Upper lobe of left lung (tissue), 6 donors: ENCODE measurements at places on chromosomes 1 and 21. TPM values are rescaled to one million over a fixed set of nuclear protein-coding genes. Genes with fewer than 3 reads are reported as not detected.
A peak's percentile ranks its signal among the peaks of the same experiment; 100 is the strongest.

DNA sequence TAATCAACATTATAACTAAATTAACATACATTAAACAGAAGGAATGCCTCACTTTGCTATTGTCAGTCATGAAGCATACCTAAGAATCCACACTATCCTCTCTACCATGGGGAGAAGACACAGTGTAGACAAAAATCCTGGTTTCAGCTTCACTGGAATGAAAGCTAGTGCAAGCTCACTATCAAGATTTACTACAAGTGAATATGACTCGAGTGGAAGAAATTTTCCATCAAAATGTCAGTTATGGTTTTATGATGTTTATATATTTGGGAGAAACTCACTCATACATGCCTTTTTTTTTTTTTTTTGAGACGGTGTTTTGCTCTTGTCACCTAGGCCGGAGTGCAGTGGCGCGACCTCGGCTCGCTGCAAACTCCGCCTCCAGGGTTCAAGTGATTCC lies 424.3 kb downstream of the KCNT2 start:
- DNase-seq = no peak

DNA sequence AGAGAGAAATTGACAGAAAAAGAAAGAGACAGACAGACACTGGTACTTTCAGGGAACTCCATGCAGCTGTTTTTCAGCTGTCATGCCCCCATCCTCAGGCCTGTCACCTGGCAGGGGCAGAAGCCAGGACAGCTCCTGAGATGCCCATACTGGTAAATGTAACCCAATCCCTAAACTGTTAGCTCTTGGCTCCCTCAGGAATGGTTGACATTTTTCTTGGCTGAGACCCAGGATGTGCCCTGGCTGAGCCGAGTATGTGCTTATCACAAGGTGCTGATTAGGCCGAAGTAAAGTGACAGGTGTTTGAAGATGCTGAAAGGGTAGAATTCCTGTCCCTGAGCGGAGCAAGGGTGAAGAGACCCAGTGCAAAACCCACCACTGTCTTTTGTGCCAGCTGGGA lies 50.7 kb downstream of the PGM1 start:
- no peak for DNase-seq

FAM131C gene
- not detected for total RNA-seq

GRCh38 chr1:85328713-85329397 lies 52.4 kb upstream of the BCL10 start:
- peak; percentile 34 for DNase-seq

DNA sequence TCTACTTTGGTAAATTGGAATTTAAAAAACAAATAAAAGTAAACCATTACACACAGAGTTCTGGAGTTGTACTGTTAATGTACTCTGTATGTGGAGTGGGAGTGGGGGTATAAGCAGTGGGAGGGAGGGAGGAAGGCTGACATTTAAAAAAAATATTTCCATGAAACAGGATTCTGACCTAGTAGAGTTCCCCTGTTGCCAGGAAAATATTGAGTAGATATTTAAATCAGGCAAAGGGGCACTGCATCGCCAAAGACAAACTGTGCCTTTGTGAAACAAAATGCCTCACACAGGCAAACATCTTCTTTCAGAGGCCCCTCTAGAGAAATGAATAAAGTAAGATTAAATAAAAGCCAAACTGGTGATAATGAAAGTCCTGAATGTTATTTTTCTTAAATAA lies 87.8 kb downstream of the ERG start:
- no peak for DNase-seq

MYOG gene
- total RNA-seq = not detected

DNA sequence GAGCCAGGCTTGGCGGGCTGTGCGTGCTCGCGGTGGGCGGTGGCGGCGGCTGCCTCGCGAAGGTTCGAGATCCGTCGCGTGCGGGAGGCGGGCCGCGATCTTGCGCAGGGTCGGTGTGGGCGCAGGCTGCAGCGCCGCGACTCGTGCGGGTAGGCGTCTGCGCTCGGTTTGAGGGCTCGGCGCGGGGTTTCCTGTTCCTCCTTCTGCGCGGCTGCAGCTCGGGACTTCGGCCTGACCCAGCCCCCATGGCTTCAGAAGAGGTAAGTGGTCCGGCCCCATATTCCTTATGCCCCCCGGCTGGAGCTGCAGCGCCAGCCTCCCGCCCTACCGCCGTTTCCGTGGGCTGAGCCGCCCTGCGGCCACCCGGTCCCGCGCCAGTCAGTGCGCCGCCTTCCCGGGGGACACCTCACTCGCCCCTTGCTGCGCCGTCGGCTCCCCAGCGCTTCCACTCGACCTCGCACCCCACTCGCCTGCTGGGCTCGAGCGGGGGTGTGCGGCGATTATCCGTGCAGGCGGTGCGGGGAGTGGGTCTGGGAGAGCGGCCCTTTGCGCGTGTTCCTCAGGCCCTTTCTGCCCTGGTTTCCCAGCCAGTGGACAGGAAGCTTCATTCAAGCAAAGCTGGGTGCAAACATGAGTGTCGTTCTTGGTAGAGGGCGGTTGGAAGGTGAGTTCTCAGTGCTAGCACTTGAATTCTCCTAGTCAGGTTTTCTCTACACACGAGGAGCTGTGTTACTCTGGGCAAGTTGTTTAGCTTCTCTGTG lies at the start of gene CACYBP:
Gene CACYBP, plus strand, starts transcription at position 12 of the 761 bp plus-strand sequence. Its CDS starts 234 bp downstream, at position 246.
- DNase-seq = peak; percentile 37

GRCh38 chr1:207241164-207241934 lies 80.1 kb upstream of the CD55 start:
- peak; percentile 56 for DNase-seq

CLCA4 gene
- total RNA-seq = not detected

GRCh38 chr1:180267211-180267561 lies 37.1 kb downstream of the LHX4 start:
- DNase-seq = no peak

PRAMEF26 gene
- total RNA-seq = not detected

MTMR11 gene
- 8.4 TPM for total RNA-seq

CYP4A11 gene
- not detected for total RNA-seq

OR10Z1 gene
- total RNA-seq = not detected

GRCh38 chr1:13528320-13528719 lies 14.5 kb upstream of the LRRC38 start:
- no peak for DNase-seq

MMEL1 gene
- total RNA-seq = 5.5 TPM

SFPQ gene
- 324 TPM for total RNA-seq

- no peak for DNase-seq
These were observed 215.8 kb downstream of the COL24A1 start for GRCh38 chr1:85940656-85941306.

TSTD1 gene
- 112 TPM for total RNA-seq

ANGPTL1 gene
- total RNA-seq = 8.4 TPM

DNA sequence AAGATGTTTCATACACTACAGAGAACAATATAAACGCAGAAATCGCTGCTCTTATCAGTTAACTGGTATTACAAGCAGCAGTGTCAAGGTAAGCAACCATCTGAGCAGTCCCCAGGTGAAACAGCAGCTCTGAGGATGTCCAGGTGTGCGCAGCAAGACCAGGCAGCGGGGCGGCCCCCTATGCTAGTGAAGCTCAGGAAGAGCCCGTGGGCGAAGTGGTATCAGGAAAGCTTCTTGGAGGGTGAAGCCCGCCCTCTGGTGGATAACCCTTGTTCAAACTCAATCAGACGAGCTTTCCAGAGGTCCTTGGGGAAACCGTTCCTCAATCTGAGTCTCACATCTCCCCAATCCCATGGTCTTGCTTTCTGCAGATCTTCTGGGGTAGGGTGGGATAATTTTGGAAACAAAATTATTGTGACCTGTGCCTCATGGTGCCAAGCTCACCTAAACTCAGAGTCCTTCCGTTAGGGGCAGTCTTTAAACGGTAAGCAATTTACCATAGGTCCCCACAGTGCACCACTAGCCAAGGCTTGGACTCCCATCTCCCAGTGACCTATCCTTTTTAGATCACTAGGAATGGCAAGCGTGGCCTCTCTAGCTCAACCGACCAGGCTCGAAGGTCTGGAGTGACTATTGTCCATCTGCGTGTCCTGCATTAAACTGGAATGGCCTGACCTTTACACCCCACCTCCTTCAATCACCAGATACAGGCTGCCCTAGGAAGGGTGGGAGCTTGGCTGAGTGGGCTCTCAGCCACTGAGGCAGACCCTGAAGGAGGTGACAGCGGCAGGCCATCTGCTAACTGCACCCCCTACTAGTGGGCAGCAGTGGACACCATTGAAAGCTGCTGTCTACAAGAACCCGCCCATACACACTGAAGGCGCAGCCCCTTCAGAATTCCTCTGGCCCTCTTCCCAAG lies 13.6 kb upstream of the FAM110D start:
- DNase-seq = peak; percentile 90

- DNase-seq = no peak
These were observed 34.7 kb downstream of the ST3GAL3 start for GRCh38 chr1:43742026-43742425.

GRCh38 chr1:150992626-150993025 lies 10.5 kb downstream of the ANXA9 start:
- no peak for DNase-seq

GRCh38 chr1:19858893-19859292 lies 23.3 kb upstream of the OTUD3 start:
- DNase-seq = no peak

OR2T29 gene
- total RNA-seq = not detected

DNA sequence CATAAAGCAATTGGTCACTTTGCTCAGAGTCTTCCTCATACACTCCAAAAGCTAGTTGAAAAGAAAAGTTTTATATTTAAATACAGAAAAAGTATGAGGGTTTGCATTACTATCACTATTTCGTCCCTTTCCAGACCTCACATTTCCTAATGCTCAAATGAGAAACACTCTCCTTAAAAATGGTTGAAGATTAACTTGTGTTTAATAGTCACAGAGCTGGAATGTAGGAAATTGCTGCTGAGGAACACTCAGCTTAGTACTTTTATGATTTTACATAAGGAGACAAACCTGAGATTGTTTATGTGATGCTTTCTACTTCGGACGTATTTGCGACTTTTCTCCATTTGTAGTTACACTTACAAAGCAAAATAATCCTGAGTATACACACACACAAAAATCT lies 39.8 kb downstream of the MYSM1 start:
- DNase-seq = no peak

RAB25 gene
- 87.3 TPM for total RNA-seq

DNA sequence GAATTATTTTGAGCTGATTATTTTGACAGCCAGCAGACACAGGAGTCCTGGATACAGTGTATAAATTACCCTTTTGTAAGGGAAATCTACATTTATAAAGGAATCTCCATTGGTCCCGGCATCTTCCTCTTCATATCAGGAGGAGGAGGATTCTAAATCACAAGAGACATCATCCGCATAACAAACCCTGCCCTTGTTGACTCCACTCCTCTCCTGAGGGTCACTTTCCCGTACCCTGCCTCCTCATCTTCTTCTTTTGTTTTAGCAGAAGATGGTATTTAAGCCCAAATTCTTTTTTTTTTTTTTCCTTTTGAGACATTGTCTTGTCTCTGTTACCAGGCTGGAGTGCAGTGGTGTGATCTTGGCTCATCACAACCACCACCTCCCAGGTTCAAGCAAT lies 14.6 kb upstream of the PKNOX1 start:
- DNase-seq = no peak

GRCh38 chr1:213693864-213694263 lies 293.9 kb upstream of the PROX1 start:
- no peak for DNase-seq

DNA sequence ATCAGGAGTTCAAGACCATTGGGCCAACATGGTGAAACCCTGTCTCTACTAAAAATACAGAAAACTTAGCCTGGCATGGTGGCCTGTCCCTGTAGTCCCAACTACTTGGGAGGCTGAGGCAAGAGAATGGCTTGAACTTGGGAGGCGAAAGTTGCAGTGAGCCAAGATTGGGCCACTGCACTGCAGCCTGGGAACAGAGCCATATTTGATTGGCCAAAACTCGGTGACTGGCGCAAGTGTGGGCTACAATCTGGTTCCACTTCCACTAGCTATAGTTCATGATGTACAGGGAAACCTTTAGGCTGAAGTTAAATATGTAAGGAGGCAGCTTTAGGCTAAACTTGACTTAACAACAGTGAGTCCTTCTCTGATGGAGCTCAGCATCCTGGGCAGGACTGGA lies 20.2 kb downstream of the SLC30A10 start:
- DNase-seq = no peak

GRCh38 chr1:110700767-110701166 lies 26.0 kb upstream of the KCNA3 start:
- no peak for DNase-seq

DNA sequence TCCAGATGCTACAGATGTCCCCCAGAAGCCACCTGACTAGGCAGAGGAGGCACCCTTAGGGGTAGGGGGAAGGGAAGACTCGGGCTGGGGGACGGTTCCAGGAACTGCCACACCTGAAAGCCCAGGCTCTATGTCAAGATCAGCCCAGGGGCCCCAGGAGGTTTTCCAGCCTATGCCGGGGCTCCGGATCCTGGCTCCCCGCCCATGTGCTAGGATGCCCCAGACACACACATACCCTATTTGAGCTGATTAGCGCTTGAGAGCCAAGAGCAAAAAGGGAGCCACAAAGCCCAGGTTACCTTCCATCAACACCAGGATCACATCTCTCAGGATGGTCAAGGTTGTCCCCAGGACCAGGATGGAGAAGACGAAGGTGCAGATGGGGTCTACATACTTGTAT lies 4.5 kb downstream of the SLC30A2 start:
- no peak for DNase-seq

SMPDL3B gene
- total RNA-seq = 23.7 TPM

DNA sequence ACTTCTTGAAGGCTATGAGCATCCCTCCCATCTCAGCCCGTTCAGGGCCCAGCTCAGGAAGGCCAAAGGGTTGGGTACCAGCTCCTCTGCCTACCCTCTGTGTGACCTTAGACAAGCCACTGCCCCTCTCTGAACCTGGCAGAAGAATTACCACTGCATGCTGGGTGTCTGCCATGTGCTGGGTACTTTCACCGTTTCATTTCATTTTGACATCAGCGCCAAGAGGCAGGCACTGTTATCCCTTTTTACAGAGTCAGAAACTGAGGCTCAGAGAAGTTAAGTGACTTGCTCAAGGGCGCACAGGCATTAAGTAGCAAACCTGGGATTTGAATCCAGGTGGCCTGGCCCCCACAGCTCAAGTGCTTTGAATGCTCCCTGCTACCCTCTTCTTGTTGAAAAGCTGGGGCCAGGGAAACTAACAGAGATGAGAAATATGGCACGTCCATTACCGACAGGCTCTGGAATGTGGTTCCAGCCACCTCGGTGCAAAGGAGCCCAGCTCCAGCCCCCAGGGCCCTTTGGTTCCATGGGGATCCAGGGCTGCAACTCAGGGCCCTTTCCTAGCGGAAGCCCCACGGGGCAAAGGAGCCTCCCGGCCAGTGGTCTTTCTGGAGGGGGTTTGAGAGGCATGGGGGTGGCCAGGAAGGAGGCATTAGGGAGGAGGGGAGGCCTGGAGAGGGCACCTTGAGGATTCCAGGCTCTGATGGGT lies 6.5 kb downstream of the TMEM82 start:
- no peak for DNase-seq

DNA sequence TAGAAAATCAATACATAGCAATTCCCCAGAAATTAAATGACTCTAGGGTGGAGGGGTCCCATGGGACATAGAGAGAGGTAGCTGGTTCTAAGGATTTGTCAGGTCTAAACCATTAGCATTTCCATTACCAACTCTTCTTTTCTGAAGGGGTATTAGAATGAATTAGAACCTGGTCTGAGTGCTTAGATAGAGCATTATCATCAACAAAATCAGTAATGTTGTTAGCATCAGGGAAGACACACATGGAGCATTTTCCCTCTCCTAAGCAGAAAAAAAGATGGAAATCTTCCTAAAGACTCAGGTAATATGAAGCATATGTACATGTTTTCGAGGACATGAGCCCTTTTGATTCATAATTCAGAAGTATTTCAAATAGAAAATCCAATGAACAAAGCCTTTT lies 984.4 kb upstream of the NCAM2 start:
- no peak for DNase-seq

FCMR gene
- total RNA-seq = 13.6 TPM
